SIG-M5 (cell line): ENCODE measurements at places on chromosomes 2 and 18.

DNA sequence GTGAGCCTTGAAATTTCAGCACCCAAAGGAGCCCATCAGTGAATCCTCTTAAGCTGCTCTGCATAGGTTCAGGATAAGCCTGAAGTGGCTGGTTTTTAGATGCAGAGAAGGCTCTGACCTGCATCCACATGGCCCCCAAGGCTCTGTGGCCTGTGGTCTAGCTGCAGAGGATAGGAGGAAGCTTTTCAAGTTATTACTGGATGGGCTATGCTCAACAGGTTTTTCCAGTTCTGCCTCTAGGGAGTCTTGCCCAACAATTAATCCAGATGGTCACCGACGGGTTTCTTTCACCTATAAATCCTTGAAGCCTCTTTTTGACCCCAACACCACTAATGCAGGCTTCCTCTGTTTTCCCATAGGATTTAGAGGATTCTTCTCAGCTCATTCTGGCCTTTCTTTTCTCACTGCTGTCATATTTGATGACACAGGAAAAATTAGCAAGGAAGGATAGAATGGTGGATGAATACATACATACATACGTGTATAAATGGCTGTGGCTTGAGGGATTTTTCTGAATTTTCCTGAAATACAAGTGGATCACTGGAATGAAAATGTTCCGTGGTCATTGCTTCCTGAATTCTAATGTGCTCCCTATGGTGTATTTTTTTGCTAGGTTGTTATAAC, 52.2 kb upstream of the BCL2L11 start:
- DNase-seq, result no peak

GRCh38 chr2:235543128-235543750, 49.4 kb downstream of the AGAP1 start:
- DNase-seq, result no peak

DNA sequence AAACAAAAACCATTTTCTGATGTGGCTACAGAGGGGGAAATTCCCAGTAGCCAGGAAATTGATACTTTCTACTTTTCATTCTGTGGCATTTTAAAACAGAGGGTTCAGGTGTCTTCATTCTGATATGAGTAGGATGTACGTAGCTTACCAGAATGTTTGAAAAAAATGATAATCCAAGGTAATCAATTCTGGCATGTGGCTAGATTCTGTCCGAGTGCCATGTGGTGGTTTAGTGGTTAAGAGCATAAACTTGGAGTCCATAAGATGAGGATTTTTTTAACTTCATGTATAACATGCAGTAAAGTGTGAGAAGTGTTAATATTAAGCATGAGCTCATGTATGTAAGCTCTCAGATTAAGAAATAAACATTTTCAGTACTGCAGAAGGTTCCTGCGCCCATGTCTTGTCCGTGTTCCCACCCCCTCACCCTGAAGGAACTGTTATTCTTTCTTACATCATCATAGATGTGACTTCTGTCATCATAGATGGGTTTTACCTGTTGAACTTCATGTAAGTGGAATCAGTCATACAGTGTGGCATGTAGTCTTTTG, 4.5 kb downstream of the B3GNT2 start:
- DNase-seq, result no peak

DNA sequence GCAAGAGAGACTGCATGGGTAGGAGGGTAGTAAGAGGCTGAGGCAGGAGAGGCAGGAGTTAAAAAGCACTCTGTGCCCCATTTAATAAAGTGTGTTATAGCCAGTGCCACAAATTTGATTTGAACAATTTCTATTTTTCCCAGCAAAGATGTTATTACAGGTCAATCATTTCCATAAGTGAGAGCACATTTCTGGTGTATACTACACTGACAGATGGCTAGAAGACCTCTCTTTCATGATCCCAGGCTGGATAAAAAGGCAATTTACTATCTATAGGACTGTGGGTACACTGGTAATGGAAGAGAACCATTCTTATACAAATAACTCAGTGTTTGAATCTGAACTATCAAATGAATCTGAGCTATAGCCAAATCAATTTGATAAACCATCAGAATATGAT, 176.2 kb downstream of the FSHR start:
- no peak for DNase-seq

DNA sequence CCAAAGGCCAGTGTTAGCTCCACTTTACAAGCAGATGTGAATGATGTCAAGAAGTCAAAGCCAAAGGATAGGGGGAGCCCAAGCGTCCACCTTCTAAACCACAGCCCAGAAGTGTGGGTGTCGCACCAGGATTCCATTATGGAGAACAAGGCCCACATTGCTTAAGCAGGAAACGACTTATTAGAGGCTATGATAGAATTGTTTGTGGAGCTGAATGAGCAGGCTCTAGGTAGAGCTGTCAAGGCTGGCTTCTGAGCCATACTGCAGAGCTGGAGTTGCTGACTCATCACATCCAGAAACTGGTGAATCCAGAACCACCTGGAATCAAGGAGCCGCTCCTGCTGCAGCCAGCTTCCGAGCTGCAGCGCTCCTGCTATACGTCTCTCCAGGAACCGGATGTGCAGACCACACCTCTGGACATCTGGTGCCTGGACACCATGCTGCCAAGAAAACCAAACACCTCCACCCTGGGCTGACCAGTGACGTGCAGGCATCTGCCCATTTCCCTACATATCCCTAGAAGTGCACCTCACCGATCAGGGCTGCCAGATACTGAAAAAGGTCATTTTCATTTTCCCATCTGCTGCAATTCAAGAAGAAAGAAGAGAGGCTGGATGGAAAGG, 6.2 kb upstream of the TWIST2 start:
- DNase-seq, result no peak

DNA sequence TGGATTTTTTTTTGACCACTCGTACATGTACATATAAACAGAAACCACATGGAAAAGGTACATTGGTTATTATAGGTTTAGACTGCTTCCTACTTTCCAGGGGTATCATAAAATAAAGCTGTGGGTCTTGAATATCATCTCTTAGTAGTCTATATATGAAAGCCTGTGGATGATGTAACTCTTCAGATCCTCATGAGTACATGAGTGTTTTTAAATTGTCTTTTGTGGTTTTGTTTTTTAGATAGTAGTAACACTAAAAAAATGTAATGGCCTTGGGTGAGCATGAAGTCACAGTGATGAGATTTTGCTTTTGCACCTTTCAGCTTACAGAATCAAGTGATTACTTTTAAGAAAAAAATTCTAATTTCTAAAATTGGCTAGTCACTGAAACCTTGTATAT, 80.2 kb downstream of the RAB3GAP1 start:
- no peak for DNase-seq

DNA sequence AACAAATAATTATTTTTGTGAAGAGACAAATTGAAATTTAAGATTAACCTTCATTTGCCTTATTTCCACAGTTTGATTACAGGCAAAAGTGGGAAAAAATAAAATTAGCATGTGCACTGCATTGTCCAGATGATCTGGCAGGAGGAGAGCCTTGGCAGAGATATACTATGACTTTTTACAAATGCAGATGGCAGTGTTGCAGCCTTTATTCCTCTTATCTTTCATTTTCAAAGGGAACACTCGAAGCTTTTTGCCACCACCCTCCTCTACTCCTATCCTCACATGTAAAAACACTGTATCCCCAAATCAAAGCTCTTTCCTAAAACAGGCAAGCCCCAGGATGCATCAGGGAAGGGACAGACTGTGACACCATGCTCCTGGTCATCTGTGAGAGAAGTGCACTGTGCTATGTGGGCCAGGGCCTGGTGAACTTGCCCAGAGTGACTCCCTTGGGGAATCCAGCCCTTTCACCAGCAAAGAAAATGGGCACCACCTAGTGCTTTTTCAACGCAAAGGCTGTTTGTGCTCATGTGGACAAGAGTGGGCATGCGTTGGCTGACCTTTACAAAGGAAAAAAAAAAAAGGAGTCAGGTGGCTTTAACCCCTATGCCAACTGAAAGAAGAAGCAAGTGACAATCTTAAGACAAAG, 74.7 kb upstream of the ETAA1 start:
- no peak for DNase-seq

DNA sequence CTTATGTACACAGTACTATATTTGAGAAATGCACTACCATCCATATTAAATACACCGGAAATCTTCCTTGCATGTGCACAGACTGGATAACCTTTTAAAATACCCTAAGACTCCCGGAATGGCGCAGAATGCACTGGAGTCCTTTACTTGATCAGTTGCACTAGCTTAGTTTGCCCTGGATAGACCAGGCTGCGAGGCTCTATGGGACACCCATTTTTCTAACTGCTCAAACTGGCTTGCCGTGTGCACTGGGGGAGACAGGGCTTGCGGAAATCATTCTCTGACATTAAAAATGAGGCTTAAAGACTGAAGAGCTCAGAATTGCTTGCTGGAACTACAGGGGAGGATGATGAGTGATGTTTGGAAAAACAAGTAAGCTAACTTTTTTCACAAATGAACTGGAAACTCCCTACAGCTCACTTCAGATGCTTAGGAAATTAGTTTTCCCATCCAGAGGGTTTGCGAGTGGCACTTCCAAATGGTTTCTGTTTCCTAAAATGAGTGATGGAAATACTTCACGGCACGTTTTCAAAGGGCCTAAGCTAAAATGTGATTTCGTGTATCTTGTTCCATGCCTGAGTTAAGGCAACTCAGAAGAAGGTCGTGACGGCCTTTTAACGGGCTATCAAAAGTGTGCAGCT, 2.7 kb downstream of the NCK2 start:
- no peak for DNase-seq

- DNase-seq, result no peak
Measured at GRCh38 chr2:58870704-58871103, 629.6 kb upstream of the FANCL start.

- no peak for DNase-seq
Measured at GRCh38 chr18:63220903-63221302, 98.7 kb downstream of the BCL2 start.
